Tibial nerve (tissue), 4 donors: ENCODE measurements at places on chromosomes 2 and 18. TPM values are rescaled to one million over a fixed set of nuclear protein-coding genes. Genes with fewer than 3 reads are reported as not detected.

The TNFAIP6 gene
- total RNA-seq = 6.5 TPM

- no peak overlapping the region for H3K4me3 ChIP-seq
- no peaks in the 10 kb centered on the region for H3K36me3 ChIP-seq
- no peak for DNase-seq
- H3K27me3 ChIP-seq = no peaks in the 10 kb centered on the region
Observed at GRCh38 chr18:57297306-57297705, 55.1 kb upstream of the ST8SIA3 start.

GRCh38 chr2:56231361-56231760, 47.6 kb downstream of the CCDC85A start:
- H3K4me1 ChIP-seq = no peaks in the 10 kb centered on the region
- no peak for DNase-seq
- H3K27me3 ChIP-seq = no peaks in the 10 kb centered on the region
- no peak overlapping the region for H3K4me3 ChIP-seq

DNA sequence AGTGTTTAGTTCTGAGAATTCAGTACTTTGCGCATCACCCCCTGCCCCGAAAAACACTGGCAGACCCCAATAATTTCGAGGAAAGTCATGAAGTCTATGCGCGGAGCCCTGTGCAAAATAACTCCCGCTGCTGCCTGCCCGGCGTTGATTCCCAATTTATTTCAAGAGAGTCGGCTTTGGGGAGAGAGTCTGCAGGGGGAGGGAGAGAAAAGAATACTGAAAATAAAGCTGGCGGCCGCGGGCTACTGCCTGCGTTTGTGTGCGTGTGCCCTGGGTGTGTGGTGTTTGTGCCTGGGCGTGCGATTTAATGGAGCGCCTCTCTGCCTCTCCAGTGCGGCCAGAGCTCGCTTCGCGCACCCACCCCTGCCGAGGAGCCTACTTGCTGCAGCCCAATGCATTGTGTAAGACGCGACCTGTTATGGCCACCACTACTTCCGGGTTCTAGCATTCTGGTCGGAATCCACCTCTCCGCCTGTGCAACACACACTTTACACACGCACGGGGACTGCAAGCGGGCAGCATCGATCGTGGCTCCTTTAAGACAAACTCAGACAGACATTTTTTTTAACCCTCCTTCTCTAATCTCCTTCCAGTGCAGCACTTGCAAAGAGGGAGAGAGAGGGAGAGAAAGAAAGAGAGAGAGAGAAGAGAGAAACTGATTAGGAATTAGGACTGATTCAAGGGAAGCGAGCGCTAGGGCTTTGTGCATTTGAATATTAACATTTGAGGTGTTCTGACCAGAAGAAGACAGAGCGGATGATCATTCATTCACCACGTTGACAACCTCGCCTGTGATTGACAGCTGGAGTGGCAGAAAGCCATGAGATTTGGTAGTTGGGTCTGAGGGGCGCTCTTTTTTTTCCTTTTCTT, at the start of gene MEIS1:
TSS of gene MEIS1 (plus strand) at position 447 of the 870 bp plus-strand sequence. CDS start 732 bp downstream, outside the sequence.
- peak within 1 kb of the TSS; percentile 61 for H3K4me3 ChIP-seq
- peak within 1 kb of the TSS; percentile 88 for H3K27ac ChIP-seq

DNA sequence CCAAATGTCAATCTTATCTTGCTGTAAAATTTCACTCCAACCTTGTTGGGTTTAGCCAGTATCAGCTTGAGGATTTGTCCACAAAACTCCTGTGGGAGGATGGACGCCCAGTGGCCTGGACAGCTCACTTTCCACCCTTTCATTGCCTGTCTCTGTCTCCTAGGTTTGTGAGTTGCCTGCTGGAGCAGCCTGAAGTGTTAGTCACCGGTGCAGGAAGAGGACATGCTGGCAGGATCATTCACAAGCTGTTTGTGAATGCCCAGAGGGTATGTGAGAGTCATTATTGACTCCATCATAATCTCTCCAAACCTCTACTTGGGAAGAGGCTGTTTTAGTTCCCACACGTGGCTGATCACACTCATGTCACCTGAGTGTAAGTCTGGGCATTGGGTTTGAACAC, 112.3 kb downstream of the RAB3GAP1 start:
- no peaks in the 10 kb centered on the region for H3K27me3 ChIP-seq
- H3K4me3 ChIP-seq = no peak overlapping the region
- H3K36me3 ChIP-seq = peaks cover 72% of the 10 kb centered on the region
- H3K27ac ChIP-seq = no peak overlapping the region
- H3K4me1 ChIP-seq = no peaks in the 10 kb centered on the region

DNA sequence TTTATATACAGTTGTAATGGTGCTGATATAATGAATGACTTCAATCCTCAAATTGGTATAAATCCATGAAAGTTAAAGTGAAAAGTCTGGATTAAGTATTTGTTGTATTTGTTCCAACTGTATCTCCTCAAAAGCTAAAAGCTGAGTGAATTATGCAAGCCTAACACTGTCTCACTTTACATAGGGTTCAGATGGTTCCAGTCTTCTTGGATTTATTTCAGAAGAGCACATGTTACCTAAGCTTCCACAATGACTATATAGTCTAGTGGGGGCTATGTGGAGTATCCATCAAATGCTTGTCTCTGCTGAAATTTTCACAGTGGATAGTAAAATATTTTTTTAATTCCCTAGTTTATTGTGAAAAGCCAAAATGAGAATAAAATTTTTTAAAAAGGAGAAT, 13.0 kb downstream of the MCEE start:
- H3K27me3 ChIP-seq = no peaks in the 10 kb centered on the region
- no peak overlapping the region for H3K4me3 ChIP-seq
- no peak overlapping the region for H3K27ac ChIP-seq
- peaks cover 91% of the 10 kb centered on the region for H3K36me3 ChIP-seq
- DNase-seq = no peak

- no peaks in the 10 kb centered on the region for H3K36me3 ChIP-seq
- H3K4me1 ChIP-seq = no peaks in the 10 kb centered on the region
Observed at GRCh38 chr2:170013802-170014551, 164.0 kb upstream of the MYO3B start.
